ENCODE measurements at places on chromosomes 11 and 22.

- no peak for DNase-seq
Measured at GRCh38 chr22:46430961-46431838, 95.7 kb downstream of the TRMU start.

DNA sequence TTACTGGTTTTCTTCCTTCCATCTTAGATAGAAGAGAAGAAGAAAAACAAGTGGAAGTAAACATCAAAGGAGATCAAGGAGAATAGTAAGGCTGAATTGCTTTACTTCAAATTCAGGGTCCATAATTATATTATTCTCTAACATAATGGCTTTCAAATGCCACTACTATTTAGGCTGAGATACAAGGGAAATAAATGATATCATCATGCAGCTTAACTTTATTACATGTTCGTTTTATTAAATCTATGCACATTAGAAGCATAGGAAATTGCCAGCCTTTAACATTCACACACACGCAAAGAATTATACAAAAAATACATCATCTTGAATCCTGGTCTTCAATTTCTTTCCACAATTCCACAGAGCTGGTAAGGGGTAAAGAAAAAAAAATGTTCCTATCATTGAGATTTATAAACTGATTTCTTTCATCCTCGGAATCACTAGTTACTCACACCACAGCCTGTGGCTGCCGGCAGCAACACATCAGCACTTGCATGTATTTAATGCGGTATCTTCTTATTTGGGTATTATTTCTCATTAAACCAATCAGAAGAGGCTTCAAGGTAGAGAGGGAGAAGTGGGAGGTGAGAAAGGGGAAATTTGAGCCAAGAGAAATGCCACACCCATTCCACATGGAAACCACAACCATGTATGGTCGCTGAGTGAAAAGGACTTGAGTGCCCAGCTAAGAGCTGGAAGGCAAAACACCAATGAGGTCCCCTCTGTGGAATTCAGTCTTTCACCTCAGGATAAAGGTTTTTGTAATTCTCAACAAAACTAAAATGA, 26.3 kb downstream of the SYTL2 start:
- no peak for DNase-seq

GRCh38 chr11:8932564-8933180, at the start of gene C11orf16:
Gene C11orf16 (minus strand): TSS chr11:8932947. CDS start chr11:8932308, 639 bp downstream.
- DNase-seq = no peak

GRCh38 chr11:118064956-118065355, 11.9 kb upstream of the TMPRSS4 start:
- DNase-seq = no peak
